ENCODE measurements at places on chromosomes 16 and 17. TPM values are rescaled to one million over a fixed set of nuclear protein-coding genes. Genes with fewer than 3 reads are reported as not detected.

GRCh38 chr17:67562005-67562404 is 155.7 kb upstream of the NOL11 start:
- H3K27ac ChIP-seq: no peak overlapping the region
- H3K4me3 ChIP-seq: no peak overlapping the region
- H3K4me1 ChIP-seq: peaks cover 5% of the 10 kb centered on the region
- no peaks in the 10 kb centered on the region for H3K27me3 ChIP-seq

The SOX15 gene
- total RNA-seq: not detected

The ENPP7 gene
- total RNA-seq: not detected

The ENDOV gene
- total RNA-seq: 16.3 TPM

DNA sequence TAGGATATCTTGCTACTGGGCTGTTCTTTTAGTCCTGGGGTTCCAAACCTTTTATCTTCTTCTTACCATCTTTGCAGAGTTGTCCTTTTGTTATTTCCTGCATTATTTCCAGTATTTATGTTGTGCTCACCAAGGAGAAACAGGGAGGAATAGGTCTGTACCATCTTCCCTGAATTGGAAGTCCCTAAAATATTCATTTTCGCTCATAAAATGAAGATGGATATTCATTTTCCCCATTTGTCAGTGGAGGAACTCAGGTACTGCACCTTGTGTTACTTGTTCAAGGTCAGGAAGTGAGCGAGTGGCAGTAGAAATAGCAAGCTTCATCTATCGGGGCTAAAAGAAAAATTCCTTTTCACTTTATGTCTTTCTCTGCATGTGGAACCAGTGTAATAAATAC is 989.7 kb downstream of the CDH11 start:
- H3K36me3 ChIP-seq: no peaks in the 10 kb centered on the region
- H3K4me1 ChIP-seq: no peaks in the 10 kb centered on the region
- H3K4me3 ChIP-seq: no peak overlapping the region
- H3K27ac ChIP-seq: no peak overlapping the region
- no peak for DNase-seq
- no peaks in the 10 kb centered on the region for H3K27me3 ChIP-seq

GRCh38 chr16:64238571-64238970 is 883.3 kb downstream of the CDH11 start:
- no peak for DNase-seq
- no peaks in the 10 kb centered on the region for H3K27me3 ChIP-seq
- no peaks in the 10 kb centered on the region for H3K36me3 ChIP-seq
- no peak overlapping the region for H3K27ac ChIP-seq
- H3K4me3 ChIP-seq: no peak overlapping the region

The SYNGR2 gene
- 87.7 TPM for total RNA-seq

DNA sequence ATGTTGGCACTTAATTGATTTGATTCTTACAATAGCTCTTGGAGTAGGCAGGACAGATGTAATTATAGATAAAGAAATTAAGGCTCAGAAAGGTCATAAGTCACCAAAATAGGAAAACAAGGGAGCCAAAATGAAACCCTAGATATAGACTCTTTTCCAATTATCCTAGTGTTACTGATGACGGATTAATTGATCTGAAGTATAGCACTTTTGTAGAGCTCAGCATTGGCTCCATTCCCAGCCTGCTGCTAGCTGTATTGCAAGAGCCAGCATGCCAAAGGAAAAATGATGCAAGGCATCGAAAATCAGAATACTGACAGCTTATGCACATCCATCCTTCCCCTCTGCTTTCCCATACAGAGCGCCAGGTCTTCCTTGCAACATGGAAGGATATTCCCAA is 21.6 kb upstream of the RASL10B start:
- peaks cover 17% of the 10 kb centered on the region for H3K36me3 ChIP-seq
- no peak for DNase-seq
- H3K27ac ChIP-seq: no peak overlapping the region
